ENCODE measurements at places on chromosomes 7 and 10. TPM values are rescaled to one million over a fixed set of nuclear protein-coding genes. Genes with fewer than 3 reads are reported as not detected.

DNA sequence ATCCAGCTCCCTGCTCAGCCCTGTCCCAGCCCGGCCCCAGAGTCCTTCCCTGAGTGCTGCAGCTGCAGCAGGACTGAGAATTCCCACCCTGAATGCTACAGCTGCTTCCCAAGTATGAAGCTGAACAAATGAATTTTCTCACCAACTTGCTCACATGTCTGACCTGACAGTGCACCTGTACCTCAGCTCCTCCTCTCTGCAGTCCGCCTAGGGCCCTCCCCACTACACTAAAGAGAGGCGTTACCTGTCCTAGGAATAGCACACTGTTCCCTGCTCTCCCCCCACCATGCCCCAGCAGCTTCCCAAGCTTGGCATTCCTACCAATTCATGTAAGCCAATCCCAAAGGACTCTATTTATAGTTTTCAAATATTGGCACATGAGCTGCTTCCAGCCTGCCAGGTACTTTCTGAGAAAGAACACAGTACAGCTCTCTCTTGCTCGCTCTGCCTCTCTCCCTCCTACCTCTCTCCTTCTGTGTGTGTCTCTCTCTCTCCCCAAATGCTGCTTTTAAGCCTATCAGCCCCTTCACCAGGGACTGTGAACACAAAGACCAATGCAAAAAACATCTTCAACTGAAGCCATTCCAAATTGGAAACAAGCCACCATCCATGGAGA, 400.1 kb downstream of the TNS3 start:
- DNase-seq: peak; percentile 77

GRCh38 chr10:89346405-89347254, 18.8 kb downstream of the IFIT3 start:
- DNase-seq: no peak

GRCh38 chr10:6052247-6053221, 9.6 kb downstream of the IL2RA start:
- DNase-seq: peak; percentile 42

- no peak for DNase-seq
Measured at GRCh38 chr10:42755556-42756093, 27.0 kb upstream of the BMS1 start.

The ANKRD7 gene
- total RNA-seq: not detected

The CFAP46 gene
- total RNA-seq: 0.08 TPM
